ENCODE measurements at places on chromosomes 11 and 22.

DNA sequence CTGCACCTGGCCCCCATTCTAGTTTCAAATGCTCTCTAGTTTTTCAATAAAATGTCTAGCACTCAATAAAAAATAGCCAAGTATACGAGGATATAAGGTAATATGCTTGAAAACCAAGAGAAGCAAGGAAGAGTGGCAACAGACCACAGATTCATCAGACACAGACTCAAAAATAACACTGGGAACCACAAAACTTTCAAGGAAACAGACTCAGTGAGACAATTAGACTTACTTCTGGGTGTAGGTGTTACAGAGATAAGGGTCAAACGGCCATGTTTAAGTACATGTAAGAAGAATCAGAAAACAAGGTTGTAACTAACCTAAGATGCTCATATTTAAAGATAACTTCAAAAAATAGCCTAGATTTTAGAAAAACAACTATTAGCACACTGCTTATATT lies 67.0 kb downstream of the TRMU start:
- DNase-seq, result no peak

GRCh38 chr22:24543185-24543601 lies 11.7 kb downstream of the GUCD1 start:
- DNase-seq, result no peak

- peak; percentile 22 for DNase-seq
Measured at GRCh38 chr22:21445437-21446127, 21.6 kb upstream of the TMEM191C start.

DNA sequence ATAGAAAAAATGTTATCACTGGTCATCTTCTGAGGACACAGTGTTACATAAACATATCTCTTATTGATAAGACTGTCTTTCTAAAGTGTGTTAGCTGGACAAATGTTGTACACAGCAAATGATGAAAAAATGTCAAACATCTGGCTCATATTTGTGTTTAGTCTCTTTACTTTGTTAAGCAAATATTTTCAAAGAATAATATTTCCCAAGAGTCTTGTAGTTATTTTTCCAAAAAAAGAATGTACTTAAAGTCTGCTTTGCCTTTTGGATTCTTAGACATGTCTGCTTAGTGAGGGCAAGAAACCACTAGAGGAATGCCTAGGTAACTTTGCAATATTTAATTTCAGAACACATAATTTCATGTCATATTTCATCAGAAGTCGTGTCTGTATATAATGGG lies 23.9 kb upstream of the CCDC179 start:
- DNase-seq, result no peak

GRCh38 chr11:33655842-33656600 lies 44.6 kb downstream of the C11orf91 start:
- no peak for DNase-seq

DNA sequence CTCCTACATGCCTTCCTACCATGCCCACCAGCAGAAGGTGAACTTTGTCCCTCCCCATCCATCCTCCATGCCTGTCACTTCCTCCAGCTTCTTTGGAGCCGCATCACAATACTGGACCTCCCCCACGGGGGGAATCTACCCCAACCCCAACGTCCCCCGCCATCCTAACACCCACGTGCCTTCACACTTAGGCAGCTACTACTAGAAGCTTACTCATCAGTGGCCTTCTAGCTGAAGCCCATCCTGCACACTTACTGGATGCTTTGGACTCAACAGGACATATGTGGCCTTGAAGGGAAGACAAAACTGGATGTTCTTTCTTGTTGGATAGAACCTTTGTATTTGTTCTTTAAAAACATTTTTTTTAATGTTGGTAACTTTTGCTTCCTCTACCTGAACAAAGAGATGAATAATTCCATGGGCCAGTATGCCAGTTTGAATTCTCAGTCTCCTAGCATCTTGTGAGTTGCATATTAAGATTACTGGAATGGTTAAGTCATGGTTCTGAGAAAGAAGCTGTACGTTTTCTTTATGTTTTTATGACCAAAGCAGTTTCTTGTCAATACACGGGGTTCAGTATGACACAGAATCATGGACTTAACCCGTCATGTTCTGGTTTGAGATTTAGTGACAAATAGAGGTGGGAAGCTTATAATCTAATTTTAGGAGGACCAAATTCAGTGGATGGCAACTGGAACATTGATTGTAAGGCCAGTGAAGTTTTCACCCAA lies 56.1 kb downstream of the KCNJ1 start:
- no peak for DNase-seq

GRCh38 chr22:48494256-48494967 lies 1333.3 kb downstream of the BRD1 start:
- DNase-seq, result no peak

DNA sequence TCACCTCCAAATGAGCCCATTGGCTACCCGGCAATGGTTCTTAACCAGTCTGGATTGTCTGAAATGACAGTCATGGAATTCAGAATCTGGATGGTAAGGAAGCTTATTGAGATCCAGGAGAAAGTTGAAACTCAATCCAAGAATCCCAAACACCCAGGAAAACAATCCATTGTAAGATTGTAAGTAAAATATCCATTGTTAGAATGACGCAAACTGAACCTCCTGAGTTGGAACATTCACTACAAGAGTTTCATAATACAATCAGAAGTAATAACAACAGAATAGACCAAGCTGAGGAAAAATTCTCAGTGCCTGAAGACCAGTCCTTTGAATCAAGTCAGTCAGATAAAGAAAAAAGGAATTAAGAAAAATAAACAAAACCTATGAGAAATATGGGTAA lies 22.1 kb downstream of the OR8G5 start:
- no peak for DNase-seq

GRCh38 chr11:84675396-84676025 lies 951.6 kb downstream of the DLG2 start:
- no peak for DNase-seq

DNA sequence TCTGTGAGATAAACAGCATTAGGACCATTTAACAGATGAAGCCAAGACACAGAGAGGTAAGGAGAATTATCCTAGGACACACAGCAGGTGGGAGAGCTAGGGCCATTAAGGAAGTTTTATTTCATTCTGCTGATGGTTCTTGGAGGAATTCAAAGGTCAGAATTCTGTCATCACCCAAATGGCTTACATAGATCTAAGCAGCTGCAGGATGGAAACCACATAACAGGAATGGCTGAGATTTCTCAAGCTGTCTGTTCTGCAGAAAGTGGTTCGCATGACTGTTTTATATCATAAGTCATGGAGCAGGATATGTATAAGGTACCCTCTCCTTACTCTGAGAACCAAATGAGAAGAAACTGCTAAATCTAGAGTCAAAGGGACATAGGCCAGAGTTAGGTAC lies 163.2 kb upstream of the NARS2 start:
- no peak for DNase-seq

- DNase-seq, result peak; percentile 76
Measured at GRCh38 chr11:45834298-45834756, 12.9 kb upstream of the CRY2 start.

DNA sequence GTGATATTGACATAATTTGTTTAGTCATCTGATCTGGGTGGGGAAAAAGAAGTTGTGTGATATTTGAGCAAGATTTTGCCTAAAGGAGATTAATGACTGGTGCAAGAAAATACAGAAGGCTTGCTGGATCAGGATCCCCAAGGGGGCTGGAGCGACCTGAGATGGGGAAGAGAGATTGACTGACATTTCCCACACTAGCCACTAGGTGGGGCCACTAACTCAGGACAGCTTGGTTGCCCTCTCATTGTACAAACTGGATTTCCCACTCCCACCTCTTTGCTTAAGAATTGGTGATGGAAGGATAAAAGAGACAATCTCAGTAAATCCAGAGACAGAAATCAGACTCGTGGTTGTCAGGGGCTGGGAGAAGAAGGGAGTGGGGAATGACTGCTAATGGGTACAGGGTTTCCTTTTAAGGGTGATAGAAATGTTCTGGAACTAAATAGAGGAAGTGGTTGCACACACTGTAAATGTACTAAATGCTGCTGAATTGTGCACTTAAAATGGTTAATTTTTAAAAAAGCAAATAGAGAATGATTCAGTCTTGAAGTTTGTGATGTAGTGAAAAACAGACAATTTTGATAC lies 50.7 kb downstream of the CTTN start:
- DNase-seq, result no peak

- no peak for DNase-seq
Measured at GRCh38 chr22:49079743-49080500, 747.8 kb downstream of the BRD1 start.

GRCh38 chr11:88535266-88535665 lies 197.7 kb upstream of the CTSC start:
- no peak for DNase-seq

DNA sequence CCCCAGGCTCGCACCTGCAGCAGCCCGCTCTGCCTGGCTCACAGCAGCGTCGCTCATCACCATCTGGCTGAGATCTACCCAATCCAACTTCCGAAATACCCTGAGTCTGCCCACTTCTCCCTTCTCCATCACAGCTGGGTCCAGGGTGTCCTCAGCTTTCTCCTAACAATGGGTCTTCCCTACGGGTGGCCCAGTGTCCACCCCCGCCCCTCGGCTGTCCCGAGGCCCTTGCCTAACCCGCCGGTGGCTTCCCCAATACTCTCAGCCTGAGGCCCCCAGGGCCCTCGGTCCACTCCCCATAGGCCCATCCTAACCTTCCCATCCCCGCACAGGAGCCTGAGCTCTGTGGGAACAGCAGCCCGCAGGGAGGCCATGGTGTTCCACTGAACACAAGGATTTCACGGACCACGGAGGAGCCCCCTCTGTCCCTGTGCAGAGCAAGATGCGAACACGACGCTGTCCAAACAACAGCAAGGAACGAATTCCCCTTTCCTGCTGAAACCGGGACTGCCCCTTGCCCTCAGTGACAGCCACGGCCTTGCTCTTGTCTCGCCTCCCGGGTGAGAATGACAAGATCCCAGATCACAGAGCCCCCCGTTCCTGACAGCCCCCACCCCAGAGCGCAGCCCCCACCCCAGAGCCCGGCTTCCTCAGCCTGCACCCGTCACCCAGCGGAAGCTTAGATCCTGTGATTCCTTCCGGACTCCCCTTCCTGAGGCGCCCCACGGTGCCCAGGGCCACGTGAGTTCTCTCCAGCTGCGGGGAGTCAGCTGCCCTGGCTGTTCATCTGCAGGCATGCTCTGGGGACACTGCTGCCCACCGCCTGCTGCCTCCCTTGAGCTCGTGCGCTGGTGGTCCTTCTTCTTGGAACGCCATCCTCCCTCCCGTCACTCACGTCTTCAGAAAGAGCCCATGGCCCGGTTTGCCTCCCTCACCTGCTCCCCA lies 48.8 kb upstream of the CARS1 start:
- no peak for DNase-seq

DNA sequence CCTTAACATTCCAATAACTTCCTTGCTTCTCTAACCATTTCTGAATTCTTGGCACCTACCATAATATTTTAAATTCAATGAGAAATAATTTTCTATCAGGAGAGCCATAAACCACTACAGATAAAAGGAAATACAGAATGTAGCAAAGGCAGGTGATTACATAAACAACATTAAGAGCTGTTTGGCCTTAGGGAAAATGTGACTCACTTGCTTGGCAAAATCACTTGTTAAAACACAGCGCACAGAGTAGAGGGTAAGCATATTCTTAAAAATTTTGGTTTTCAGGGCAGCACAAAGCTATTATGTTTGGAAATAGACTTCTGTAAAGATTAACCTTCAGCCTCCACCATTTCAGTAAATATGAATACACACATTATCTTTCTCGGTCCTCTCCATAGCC lies 26.4 kb downstream of the IZUMO1R start:
- no peak for DNase-seq

GRCh38 chr11:126782810-126783209 lies 217.8 kb downstream of the KIRREL3 start:
- no peak for DNase-seq

GRCh38 chr11:47259232-47259977 lies 1.6 kb downstream of the NR1H3 start:
- DNase-seq, result peak; percentile 57

DNA sequence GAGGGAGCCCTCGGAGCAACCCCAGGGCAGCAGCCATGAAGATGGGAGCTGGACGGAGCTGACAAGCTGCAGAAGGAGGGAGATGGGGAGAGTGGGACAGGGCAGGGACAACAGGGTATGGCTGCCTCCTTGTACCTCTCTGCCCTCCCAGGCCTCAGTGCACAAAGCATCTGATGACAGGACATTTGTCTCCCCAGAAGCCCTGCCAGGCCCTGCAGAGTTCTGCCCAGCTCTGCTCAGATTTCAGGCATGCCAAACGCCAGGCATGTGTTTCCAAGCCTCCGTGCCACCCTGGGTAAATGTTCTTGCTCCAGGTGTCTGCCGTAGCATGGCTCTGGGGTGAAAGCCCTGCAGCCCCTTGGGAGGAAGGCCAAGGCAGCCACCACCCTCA lies 1.1 kb upstream of the IFITM10 start:
- no peak for DNase-seq

- no peak for DNase-seq
Measured at GRCh38 chr22:39466228-39467006, 9.6 kb downstream of the MGAT3 start.

GRCh38 chr11:12449961-12450715 lies 72.8 kb downstream of the PARVA start:
- no peak for DNase-seq

DNA sequence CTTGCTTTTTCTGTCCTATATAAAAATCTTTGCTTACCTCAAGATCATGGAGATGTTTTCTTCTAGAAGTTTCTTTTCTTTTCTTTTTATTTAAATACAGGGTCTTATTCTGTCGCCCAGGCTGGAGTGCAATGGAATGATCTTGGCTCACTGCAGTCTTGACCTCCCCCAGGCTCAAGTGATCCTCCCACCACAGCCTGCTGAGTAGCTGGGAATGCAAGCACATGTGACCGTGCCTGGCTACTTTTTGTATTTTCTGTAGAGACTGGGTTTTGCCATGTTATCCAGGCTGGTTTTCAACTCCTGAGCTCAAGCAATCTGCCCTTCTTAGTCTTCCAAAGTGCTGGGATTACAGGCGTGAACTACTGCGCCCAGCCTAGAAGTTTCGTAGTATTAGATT lies 45.3 kb downstream of the USP35 start:
- DNase-seq, result no peak

GRCh38 chr22:17242641-17243040 lies 23.4 kb upstream of the ADA2 start:
- no peak for DNase-seq

DNA sequence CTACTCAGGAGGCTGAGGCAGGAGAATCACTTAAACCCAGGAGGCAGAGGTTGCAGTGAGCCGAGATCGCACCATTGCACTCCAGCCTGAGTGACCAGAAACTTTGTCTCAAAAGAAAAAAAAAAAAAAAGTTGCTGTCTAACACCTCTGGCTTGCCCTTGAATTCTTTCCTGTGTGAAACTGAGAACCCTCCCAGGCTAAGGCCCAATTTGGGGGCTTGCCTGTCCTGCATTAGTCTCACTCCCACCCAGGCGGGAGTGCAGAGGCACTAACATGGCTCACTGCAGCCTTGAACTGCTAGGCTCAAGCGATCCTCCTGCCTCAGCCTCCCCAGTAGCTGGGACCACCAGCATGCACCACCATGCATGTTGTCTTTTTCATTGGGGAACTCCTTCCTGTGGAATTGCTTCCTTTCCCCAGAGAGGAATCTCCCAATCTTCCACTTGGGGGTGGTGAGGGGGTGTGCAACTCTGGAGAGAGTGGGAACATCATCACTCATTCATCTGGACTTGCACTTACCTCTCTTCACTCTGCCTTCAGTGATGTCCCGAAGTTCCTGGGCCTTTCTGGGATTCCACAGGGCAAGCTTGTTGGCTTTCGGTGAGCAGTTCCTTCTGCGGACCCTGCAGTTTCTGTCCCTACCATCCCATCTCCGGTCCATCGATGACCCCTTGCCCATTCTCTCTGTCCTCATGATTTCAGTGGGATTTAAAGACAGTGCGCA lies 62.1 kb upstream of the CREB3L1 start:
- no peak for DNase-seq
